ENCODE measurements at places on chromosomes 12 and 14.

DNA sequence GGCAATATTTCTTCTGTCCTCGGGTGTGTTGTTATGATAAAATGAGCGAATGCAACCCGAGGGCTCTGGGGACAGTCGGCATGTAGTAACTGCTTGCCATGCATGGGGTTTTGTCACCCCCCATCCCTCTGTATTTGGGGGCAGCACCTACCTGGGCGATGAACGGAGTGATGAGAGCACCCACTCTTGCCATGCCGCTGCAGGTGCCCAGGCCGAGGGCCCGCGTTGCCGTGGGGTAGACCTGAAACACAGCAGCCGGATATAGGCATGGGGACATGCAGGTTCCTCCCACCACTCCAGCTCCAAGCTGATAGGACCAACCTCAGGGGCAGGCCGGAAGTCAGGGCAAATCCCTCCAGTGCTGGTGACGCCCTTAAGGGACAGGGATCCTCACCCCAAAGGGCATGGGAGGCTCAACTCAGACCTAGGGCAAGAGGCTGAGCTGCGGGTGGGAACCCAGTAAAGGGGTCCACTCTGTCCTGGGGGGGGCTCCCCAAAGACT lies 35.8 kb downstream of the DAO start:
- no peak for DNase-seq

GRCh38 chr14:55556929-55557623 lies 22.9 kb upstream of the KTN1 start:
- DNase-seq: peak; percentile 18

- no peak for DNase-seq
Measured at GRCh38 chr12:116808113-116809105, 70.3 kb downstream of the RNFT2 start.

- no peak for DNase-seq
Measured at GRCh38 chr14:22767323-22767589, 768 bp downstream of the OXA1L start.

DNA sequence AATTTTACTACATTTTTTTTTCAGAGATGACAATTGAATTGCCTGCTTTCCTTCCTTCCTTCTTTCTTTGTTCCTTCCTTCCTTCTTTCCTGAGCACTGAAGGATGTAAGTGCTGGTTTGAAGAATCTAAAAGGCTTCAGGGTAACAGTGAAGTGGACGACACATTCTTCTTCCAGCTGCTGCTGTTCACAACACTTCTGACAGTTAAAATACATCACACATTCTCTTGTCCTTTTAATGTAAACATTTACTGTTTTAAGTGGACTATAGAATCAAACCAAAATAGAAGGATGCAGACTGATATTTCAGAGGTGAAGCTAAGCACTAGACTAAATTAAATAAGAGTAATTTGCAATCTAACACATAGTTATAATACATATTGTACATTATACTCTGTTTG lies 151.5 kb downstream of the MSRB3 start:
- DNase-seq: no peak

DNA sequence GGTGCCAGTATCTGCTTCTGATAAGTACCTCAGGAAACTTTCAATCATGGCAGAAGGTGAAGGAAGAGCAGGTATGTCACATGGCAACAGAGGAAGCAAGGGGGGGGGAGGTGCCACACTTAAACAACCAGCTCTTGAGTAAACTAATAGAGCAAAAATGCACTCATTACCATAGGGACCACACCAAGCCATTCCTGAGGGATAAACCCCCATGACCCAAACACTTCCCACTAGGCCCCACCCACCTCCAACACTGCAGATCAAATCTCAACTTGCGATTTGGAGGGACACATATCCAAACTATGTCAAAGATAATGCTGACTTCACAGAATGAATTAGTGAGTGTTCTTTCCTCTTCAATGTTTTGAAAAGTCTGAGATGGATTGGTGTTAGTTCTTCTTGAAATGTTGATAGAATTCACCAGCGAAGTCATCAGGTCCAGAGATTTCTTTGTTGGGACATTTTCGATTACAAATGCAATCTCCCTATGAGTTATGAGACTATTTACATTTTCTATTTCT lies 16.6 kb downstream of the TFCP2 start:
- DNase-seq: no peak

GRCh38 chr14:84108746-84109457 lies 1421.0 kb upstream of the FLRT2 start:
- DNase-seq: no peak

DNA sequence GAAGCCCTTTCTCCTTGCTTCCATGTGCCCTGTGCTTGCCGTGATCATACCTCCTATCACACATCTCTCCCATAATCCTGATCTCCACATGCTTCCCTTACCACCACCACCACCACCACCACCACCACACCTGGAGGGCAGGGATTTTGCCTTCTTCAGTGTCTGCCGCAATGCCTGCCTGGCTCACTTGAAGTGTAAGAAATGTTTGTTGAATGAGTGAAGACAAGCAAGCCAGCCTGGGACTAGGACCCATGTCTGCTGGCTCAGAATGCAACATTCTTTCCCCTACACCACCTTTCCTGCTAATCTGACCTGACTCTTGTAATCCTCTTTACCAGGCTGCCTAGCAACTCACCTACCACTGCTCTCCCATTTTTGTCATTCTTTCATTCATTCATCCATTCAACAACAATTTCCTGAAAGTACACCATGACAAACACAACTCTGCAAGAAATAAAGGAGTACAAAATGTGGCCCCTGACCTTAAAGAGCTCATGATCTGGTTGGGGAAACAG lies 3.5 kb upstream of the NID2 start:
- no peak for DNase-seq

- no peak for DNase-seq
Measured at GRCh38 chr12:76190299-76190698, 105.8 kb upstream of the NAP1L1 start.

GRCh38 chr14:54475187-54475899 lies 13.4 kb downstream of the GMFB start:
- no peak for DNase-seq

DNA sequence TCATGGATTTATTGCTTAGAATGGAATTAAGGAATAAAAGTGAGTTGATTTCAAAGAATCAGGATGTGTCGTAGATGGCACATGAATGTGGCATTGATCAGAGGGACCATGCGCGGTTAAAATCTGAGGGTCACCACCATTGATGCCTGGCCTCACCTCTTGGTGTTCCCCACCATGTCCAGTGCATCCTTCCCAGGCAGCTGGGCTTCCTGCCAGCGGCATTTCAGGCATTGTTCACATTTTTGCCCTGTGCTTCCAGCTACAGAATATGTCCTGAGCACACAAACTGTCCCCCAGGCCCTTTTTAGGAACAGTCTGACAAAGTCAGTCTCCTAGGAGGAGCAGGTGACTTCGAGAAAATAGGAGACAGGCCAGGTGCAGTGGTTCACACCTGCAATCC lies 42.0 kb upstream of the TSPAN9 start:
- no peak for DNase-seq

DNA sequence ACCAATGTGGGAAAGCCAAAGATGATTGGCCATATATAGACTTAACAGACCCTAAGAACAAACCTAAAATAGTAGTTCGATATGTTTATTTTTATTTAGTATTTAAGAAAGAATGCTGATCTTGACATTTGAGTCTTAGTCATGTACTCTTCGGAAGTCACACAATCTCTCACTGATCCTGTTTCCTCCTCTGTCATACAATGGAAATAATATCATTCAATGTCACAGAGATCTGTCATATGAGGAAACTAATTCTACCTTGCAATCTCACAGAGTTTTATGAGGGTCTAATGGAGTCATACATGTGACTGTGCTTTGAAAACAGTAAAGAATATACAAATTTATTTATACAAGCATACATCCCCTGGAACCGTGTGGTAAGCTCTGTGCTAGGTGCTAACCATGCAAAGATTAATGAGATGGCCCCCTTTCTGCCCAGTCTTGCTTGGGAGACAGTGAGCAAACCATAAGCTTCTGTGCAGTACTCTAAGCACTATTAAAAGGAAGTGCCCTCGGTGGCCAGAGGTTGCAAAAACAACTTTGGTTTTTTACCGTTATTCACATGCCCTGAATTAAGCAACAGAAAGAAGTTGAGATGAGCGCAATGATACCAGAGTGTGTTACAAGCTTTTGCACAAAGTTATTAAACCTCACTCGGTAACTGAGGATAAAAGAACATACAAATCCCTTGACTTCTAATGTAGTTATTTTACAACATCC lies 1.7 kb upstream of the LIN7A start:
- DNase-seq: no peak

DNA sequence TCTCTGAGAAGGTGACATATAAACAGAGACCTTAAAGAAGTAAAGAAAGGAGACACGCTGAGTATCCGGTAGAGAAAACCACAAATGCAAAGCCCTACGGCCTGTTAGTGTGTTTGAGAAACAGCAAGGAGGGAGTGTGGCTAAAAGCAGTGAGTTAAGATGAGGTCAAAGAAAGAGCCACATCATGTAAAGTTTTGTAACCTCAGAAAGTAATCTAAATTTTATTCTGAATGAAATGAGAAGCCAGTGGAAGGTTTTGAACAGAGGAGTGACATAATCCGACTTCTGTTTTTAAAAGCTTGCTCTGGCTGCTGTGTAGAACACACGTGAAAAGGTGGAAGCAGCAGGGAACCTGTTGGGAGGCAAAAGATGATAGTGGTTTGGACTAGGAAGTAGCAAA lies 32.6 kb downstream of the PPP2R5E start:
- no peak for DNase-seq

GRCh38 chr12:70698345-70698744 lies 61.1 kb upstream of the PTPRB start:
- no peak for DNase-seq

- no peak for DNase-seq
Measured at GRCh38 chr14:21278632-21279031, 1.3 kb upstream of the RPGRIP1 start.

- DNase-seq: no peak
Measured at GRCh38 chr12:2061402-2061801, 8.6 kb downstream of the CACNA1C start.

DNA sequence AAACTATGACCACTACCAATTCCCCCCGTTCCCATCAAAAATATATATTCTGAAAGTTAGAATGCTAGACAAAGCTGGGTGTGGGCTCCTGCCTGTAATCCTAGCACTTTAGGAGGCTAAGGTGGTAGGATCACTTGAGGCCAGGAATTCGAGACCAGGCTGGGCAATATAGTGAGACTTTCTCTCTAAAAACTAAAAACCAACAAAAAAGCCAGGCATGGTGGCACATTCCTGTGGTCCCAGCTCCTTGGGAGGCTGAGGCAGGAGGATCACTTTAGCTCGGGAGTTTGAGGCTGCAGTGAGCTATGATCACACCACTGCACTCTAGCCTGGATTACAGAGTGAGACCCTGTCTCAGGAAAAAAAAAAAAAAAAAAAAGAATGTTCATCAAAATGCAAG lies 48.8 kb upstream of the COL2A1 start:
- DNase-seq: no peak

GRCh38 chr14:37145395-37145794 lies 27.0 kb downstream of the SLC25A21 start:
- no peak for DNase-seq

DNA sequence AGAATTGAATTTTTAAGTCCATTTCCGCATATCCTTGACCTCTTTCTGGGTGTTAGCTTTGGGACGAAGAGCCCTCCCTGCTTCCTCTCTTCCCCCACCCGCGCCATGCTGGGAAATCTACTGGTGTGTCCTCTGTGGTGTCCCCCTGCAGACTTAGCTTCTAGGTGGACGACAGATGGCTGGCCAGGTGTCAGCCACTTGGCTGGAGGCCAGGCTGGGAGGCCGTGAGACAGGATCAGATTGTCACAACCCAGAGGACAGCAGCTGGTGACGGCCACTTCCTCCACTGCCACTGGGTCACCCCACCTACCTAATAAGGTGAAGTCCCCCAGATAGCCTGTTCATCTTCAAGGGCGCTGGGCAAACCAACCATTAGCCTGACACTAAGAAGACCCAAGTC lies 13.3 kb upstream of the DTX1 start:
- no peak for DNase-seq

DNA sequence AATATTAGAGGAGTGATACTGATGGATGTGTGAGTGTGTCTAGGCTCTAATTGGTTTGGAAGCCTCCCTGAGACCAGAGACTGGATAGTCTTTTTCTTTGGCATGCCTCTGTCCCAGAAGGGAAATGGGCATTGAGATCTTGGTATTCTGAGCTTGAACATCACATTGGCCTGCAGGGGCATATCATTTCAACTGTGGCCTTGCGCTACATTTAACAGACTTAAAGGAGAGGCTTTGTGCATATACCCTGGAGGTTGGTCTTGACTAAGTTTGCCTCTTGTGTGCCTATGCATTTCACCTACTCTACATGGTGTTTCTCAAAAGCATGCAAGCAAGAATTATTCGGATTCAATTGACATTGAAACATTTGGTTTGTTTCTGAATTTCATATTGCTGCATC lies 185.4 kb downstream of the TMTC2 start:
- DNase-seq: no peak

- no peak for DNase-seq
Measured at GRCh38 chr14:55188686-55189295, 2.6 kb downstream of the DLGAP5 start.

- no peak for DNase-seq
Measured at GRCh38 chr14:23359167-23359626, 5.8 kb downstream of the EFS start.

DNA sequence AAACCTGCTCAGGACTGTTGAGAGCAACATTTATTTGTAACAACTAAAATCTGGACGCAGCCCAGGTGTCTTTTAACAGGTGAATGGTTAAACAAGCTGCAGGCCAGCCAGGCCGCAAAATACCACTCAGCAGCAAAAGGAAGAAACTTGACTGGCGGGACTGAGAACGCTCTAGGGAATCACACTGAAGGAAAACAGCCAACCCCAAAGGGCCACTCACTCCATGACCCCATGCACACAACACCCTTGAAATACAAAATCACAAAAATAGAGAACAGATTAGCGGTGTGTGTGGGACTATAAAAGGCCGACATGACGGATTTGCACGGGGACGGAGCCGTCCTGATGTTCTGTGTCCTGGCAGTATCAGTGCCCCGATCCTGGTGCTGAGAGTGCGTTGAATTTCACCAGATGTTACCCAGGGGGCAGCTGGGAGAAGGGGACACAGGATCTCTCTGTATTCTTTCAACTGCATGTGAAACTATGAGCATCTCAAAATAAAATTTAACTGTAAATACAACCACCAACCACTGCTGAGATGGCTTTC lies 23.0 kb downstream of the VPS37B start:
- no peak for DNase-seq

GRCh38 chr12:124786061-124786964 lies 77.4 kb downstream of the SCARB1 start:
- DNase-seq: peak; percentile 87

- peak; percentile 69 for DNase-seq
Measured at GRCh38 chr14:33836203-33836899, 114.5 kb downstream of the EGLN3 start.

Data from head of caudate nucleus (tissue), 42 donors.